RCC 7860 (cell line): ENCODE measurements at places on chromosomes 6 and 20.
A peak's percentile ranks its signal among the peaks of the same experiment; 100 is the strongest.

DNA sequence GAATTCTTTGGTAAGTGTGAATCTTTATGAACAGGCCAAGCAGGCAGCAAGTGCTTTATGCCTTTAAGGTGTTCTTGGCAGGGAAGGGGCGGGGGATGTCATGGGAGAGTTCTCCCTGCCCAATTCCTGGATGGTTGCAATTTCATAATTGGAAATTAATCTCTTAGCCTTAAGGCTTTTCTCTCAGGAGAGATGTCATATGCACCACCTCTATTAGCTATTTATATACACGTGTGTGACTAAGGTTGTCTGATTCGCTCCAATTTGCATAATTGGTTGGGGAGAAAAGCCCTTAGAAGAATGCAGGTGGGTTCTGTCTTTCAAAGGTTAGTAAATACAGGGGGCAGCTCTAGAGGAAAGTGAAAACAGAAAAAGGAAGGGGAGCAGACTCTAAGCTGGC, 5.2 kb upstream of the ENPP5 start:
- DNase-seq, result no peak

DNA sequence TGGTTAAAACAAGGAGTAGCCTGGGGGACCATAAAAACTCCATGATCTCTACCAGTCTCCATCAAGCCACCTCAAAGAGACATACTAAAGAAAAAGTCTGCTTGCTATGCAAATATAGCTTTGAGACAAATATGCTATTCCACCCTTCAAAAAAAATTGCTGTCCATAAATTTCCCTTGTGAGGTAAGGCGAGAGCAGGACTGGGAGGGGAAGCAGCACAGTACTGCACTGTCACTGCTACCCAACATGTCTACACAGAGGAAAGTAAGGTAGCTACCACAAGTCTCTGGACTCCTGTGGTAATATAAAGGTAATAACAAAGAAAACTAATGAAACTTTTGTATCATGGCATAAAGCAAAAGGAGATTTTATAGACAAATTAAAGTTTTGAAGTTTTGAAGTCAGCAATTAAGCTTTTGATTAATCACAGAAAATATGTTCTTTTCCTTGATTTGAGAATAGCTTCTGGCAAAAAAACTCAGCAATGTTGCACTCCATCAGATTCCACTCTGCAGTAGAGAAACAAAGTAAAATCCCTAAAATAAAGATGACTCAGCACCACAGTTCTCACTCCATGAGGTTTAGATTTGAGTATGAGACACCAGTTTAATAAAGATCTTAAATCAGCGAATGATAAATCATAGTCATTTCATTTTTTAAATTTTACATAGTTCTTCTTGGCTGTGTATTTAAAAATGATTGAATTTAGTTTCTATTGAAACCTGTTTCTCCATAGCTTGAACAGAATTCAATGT, 602.4 kb downstream of the COL12A1 start:
- no peak for DNase-seq

GRCh38 chr20:859751-860231, 26.3 kb downstream of the FAM110A start:
- no peak for DNase-seq

DNA sequence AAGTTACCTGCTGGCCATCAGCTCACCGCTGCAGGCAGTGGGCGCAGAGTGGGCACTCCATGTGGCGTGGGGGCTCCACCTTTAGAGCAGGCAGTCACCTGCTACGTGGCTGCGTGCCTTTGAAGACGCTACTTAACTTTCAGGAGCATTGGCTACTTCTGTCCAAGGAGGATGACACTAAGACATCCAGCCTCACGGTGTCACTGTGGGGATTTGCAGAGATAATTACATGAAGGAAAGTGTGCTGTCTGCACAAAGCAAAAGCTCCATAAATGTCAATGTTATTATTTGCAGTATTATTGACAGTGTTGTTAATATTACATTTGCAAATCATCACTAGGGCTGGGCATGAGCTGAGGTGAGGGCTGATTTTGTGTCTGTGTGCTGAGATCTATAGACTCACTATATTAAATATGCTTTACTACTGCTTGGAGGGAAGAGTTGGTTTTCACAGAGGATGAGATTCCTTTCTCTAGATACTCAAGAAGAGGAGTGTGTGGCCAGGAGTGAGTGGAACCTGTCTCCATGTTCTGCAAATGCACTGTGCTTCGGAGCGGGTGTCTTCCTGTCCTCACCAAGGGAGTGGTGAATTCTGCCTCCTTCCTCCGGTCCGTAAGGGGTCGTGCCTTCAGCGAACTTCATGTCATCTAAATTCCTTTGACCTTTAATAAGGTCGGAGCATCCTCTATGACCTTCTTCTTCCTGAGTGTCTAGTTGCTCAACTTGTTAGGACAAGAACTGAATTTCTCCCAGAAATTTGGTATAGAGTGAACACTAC, 165.8 kb upstream of the SYNDIG1 start:
- no peak for DNase-seq

DNA sequence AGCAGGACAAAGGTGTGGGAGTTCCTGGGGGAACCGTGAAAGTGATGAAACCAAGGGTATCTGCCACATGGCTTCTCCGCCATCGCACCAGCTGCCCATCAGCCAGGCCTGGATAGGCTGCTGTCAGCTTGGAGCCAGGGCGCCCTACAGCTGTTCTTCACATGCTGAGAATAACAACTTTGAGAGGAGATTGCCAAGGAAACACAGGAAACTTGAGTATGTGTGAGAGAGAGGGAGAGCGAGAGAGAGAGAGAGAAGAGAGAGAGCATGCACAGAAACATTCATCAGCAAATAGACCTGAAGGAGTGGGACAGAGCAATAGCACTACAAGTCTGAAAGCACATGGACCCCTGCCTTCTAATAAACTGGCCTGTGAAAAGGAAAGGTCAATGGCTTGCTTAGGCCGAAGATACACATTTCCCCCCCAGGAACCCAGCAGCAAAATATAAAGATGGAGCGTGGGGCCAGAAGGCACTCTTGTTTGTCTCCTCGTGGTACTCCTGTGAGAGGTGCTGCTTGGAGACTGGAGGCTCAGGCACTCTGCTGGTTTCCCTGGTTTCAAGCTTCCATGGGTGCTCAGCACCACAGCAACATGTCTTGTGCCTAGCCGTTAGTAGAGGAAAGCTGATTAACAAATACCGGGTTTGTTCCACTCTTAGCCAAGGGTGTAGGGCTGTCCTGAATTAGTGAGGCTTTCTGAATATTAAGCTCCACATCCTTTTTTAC, 53.0 kb downstream of the SNAP25 start:
- no peak for DNase-seq

DNA sequence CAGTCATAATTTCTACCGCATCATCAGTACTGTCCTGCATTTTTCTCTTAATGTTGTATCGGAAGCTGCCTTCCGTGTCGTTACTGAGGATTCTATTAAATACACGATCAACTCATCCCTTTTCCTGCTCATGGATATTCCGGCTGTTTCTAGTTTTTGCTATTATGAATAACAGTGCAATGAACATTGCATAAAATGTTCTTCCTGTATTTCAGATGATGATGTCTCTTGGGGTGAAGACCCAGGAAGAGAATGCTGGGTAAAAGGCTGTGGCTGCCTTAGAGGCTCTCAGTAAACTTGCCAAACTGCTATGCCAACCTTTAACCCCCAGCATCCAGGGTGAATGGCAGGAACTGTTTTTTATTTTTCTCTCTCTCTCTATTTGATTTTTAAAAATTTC, 24.1 kb upstream of the EPB41L1 start:
- no peak for DNase-seq

DNA sequence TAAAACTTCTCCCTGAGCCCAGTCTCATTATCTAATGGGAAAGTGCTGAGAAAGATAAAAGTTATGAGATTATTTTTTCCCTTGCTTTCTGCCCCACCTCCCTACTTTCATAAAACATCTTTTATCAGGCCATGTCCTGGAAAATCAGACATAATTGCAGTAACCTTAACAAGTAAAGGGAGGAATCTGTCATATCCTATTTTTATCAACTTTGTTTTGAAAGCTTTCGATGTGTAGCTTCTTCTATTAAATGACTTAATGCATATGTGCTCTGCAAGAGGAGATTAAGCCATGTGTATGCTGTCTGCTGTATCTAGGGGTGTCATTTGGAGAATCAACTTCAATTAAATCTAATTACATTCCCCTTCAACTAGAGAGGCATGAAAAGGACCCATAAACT, 408.9 kb downstream of the CBLN4 start:
- DNase-seq, result no peak

DNA sequence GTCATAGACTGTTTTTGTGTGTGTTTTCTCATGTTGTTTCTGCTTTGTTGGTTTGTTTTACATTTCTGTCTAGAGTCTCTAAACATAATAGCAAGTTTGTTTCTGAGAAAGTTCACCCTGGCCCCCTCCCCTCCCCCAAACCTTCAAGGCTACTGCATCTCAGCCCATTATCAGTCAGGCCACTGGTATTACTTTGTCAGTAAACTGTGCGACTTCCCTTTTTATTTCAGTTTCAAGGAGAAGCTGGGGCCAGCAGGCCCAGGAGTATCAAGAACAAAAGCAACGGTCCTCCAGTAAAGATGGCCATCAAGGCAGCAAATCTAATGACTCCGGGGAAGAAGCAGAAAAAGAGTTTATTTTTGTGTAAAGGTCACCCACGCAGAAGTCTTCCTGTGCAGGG, 32.8 kb upstream of the SCGN start:
- no peak for DNase-seq

DNA sequence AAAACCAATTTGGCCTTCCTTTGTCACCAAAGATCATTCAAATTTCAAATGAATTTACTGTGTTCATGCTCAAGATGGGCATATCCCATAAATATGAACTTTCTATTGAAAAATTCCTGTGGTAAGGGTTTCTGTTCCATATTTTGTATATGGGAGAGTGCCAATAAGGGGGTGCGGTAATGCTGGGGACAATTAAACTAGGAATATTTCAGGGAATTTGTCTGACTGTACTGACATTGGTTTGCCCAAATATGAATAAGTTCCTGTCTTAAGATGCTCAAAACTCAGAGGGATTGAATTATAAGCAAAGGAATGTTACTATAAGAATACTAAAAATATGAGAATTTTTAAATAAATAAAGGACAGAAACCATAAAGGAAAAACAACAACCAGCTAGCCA, 553.0 kb upstream of the MARCKS start:
- no peak for DNase-seq

DNA sequence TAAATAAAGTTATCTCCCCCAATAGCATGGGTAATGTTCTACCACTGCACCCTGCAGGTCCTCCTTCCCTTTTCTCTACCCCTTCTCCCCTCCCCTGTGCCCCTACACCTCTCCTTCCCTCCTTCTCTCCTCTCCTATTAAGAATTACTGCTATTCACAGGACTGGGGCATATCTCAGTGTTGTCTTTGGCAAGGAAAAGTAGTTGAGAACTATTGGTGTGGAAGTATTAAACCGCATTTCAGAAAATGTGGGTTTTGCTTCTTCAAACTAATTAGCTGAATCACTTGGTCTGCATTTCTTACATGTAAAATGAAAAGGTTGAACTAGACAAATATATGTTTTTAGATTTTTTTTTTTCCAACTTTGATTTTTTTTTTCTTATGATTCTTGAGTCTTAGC, 296.3 kb downstream of the CDKAL1 start:
- no peak for DNase-seq

GRCh38 chr6:137724018-137724403, 143.0 kb upstream of the TNFAIP3 start:
- DNase-seq, result no peak

DNA sequence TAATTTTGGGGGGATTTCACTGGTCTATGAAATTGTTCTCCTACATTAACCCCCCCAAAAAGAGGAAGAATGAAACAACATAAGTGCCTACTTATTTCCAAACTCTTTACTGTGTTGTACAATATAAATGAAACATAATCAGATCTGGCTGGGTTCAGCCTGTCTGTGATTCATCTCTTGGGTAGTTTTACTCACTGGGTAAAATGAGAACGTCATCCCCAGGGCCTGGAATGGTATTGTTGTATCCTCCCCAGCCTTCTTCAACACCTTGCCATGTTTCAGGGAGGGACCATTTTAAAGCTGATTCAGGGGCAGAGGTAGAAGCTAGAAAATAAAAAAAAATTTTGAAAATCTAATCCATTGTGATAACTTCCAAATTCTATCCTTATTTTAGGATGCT, 256.7 kb downstream of the PKHD1 start:
- no peak for DNase-seq

- peak; percentile 68 for DNase-seq
Measured at GRCh38 chr6:39453241-39453640, 130.7 kb upstream of the KCNK16 start.

GRCh38 chr20:2330090-2330695, 34.4 kb downstream of the TGM3 start:
- no peak for DNase-seq

DNA sequence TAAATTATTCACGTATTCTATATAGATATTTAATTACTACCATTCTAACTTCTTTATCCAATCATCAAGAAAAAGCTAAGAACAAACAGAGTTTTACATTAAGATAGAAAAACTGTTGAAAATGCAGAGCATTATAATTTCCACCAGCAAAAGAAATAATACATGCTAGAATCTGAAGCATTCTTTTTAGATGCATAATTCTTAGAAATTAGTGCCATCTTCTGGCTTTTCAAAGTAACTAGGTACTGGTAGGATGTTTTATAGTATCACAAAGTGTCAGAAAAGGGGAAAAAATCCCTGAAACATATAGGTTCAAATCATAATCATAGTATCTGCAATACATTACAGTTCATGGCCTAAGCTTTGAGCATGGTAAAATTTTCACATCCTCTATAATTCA, 178.9 kb downstream of the PHF3 start:
- no peak for DNase-seq

DNA sequence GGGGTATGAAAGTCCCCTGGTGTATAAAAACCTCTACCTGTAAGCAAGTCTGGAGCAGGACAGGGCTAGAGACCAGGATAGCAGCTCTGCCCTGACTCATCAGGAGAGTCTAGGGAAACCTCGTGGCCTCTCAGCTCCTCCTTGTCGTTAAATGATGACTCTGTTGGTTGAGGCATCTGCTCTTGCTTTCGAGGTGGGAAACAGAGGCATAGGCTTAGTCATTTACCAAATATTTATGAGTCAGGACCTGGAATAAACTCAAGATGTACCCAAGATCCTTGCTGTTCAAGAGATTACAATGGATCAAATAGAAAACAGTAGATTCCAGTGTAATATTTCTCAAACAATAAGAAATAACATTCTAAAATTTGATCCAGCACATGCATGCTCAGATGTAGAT, 5.5 kb downstream of the MANBAL start:
- DNase-seq, result peak; percentile 98

DNA sequence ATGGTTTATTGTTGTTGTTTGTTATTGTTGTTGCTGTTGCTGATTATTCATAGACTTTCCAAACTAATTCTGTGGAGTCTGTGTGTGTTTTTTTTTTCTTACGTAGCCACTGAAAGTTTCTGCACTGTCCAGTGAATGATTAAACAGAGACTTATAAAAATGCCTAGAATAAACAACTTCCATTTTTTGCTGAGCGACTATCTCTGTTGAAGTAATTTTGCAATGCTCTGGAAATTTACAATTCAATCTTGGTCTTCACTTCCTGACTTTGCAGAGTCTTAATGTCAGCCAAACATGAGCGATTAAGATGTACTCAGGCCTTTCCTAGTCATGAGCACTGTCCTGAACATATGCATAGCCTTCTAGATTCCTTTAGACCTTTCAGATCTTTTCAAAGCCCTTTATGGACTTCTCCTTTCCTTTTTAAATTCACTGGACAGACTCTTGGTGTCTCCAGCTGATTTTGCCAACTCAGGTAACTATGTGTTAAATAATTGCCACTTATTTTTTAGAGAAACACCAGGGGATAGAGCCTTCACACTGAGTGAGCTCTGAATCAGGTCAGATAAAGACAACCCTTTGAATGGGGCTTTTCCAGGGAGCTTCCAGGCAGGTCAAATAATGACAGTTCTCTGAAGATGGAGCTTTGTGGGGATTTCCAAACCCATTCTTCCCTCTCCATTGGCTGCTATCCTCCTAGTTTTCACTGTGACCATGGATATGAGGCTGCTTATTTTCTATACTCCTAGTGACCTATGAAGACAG, 622.8 kb upstream of the EPHA7 start:
- no peak for DNase-seq
